Lung (tissue), 17 donors: ENCODE measurements at places on chromosomes 1 and 21.

- no peak for DNase-seq
These were observed 42.8 kb upstream of the MAGOH start for GRCh38 chr1:53281133-53281532.

DNA sequence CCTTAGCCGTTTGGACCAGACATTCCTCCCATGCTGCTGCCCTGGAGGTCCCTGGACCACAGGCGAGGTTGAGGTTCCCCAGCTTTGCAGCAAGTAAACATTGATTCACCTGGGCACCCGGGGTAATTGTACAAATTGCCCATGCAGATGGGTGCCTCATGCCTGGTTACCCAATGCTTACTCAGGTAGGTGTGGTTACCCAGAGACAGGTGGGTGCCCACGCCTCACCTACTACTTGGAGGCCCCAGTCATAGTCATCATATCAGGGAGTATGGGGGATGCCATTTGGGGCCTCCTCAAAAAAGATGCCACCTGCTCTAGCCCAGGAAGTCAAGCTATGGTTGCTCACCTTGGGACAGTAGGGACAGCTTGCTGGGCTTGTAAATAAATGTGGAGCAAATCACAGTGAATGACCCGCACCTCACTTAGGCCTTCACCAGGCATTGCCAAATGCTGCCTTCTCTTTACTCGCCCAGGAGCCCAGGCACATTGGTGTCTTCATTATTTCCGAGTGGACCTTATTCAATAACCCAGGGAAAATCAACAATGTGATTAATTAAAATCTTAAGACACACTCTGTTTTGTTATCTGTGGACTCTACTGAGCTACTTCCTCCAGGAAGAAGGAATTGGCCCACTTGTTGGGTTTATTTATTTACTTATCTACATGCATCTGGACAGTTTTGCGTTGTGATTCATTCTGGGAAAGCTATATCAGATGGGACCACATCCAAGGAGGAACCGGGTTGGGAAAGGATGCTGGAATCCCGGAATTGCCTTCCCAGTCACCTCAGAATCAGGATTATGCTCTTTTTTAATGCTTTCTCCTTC lies 35.6 kb upstream of the GRHL3 start:
- DNase-seq, result no peak

DNA sequence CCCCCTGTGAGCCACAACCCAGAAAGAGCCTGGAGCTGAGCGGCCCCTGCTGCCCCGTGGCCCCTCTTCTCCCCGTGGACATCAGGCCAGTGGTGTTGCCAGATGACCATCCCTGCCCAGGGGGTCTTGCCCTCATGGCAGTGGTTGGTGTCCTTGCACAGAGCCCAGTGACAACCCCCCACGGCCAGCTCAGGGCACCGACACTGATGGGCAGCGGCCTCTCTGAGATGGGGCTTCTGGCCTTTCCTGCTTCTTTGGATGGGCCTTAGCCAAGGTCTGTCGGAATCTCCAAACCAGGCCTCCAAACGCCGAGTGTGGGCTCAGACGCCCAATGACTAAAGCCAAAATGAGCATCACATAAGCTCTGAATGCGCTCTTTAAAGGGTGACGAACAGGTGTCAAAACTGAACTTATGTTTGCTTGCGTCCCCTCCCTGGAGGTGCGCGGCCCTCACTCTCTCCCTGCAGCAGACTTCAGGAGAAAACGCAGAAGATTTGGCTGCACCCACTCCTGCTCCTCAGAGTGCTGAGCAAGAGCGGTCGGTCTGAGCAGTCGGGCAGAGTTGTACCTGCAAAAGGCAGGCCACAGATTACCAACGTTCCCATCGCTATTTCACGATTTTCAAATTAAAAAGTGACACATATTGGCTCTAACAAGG lies 41.9 kb downstream of the UBE2G2 start:
- no peak for DNase-seq

- no peak for DNase-seq
These were observed 37.8 kb downstream of the HSPG2 start for GRCh38 chr1:21899267-21899810.

DNA sequence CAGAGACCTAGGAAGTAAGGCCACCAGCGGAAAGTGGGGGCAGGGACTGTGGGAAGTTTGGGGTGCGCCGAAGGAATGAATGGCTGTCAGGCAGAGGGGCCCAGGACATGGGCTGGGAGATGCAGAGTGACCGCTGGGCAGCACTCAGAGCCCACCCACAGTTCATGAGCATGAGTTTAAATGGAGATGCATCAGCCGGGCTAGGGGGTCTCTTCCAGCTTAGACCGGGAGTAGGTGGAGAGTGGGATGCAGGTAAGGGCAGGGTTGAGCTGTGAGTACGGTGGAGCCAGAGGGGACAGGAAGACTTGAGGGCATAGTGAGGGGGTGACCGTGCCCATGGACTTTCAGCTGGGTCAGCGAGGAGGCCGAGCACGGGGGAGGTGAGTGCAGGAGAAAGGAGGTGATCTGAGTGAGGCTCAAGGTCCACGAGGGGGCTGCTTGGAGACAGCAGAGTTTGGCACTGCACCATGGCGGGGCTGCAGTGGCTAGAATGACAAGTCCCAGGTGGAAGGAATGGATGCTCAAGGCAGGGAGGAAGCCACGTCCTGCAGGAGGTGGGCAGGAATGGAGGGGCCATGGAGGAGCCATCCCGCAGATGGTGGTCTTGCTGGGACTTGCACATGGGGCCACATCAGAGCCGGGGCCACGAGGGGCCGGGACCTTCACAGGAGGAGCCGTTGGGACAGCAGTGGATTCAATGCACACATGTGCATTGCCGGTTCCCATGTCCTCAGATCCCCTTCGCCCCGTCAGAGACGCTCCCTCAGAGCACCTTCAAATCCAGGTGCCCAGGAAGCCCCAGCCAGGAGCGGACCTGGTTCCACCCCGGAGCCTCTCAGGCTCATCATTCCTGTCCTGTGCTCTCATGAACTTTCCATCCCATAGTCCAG lies 34.9 kb downstream of the UBASH3A start:
- no peak for DNase-seq
